HAP-1 (cell line): ENCODE measurements at places on chromosomes 1 and 21.

GRCh38 chr1:30872948-30873263 lies 35.7 kb downstream of the SDC3 start:
- no peak for DNase-seq

DNA sequence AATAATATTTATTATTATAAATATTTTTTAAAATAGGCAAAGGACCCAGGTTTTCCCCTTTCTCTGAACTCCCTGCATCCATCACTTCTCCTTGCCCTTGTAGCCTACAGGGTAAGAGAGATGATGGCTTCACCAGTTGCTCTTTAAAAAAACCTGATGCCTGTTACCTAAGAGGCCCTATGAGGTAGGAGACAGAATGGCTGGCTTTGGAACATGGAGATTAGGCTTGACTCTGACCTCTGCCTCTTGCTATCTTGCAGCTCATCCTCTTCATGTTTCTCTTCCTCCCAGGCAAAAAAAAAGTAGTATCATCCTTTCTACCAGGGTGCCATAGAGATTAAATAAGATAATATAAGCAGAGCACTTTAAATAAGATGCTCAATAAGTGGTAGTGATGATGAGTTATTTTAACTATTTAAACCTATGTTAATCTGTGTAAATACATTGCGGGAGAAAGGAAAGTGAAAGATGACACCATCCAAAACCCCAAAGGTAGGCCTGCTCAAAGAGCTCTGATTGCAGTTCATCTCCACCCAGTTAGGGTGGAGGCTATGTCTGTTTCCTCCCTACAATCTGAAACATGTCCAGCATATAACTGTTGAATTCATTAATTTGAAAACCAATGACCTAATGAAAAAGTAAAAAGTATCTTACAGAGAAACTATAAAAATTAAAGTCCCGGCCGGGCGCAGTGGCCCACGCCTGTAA lies 51.8 kb downstream of the RGS2 start:
- DNase-seq, result no peak

GRCh38 chr1:36835017-36835695 lies 199.2 kb downstream of the GRIK3 start:
- no peak for DNase-seq

GRCh38 chr1:40341491-40342380 lies 24.6 kb upstream of the COL9A2 start:
- DNase-seq, result no peak

DNA sequence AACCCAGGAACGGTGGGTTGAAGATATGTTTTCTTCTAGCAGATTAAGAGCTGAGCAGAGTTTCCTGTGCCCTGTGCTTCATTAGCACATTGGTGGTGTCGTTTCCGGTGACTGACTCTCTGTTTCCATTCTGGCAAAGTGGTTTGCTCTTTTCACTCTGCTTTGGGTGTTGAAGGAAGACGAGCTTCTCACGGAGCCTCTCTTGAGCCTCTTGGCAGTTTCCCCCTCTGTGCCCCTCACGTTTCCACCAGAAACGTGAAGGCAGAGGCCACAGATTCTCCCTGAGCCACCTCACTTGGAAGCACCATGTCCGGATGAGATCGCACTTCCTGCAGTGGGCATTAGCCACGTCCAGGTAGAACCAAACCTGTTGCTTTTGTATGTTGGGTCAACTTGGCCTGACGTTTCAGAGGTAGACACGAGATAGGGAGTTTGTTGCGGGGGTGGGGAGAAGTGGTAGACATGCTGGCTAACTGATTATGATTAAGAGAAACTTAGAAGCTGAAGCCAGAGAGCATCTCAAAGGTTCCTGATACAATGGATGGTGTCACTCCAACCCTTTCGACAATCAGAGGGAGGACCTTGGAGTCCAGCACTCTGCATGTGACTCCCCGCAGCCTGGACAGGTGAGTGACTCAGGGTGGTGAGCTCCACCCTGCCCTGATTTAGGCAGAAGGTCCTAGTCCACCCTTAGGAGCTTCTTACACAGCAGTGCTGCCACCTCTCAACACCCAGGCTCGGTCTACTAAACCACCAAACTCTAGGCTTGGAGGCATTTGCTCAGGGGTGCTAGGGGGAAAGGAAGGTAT lies at the start of gene LAX1:
Gene LAX1, plus strand, starts transcription at position 155 of the 809 bp plus-strand sequence. Its CDS starts 383 bp downstream, at position 538.
- no peak for DNase-seq

DNA sequence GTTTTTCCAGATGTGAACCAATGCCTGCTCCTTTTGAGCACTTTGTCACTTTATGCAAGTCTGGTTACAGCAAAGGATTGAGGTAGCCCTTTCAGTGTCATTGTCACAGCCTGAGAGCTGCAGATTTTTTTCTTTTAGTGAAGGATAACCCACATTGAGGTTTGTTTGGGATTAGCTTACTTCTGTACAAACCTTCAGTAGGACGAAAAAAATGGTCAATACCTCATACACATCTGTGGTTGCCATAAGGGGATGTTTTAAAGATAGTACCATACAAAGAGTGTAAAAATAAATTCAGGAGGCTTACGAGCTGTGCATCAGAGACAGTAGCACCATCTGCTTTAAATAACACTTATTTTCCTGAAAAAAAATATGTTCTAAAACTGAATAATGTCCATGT lies 566.0 kb downstream of the AJAP1 start:
- no peak for DNase-seq

DNA sequence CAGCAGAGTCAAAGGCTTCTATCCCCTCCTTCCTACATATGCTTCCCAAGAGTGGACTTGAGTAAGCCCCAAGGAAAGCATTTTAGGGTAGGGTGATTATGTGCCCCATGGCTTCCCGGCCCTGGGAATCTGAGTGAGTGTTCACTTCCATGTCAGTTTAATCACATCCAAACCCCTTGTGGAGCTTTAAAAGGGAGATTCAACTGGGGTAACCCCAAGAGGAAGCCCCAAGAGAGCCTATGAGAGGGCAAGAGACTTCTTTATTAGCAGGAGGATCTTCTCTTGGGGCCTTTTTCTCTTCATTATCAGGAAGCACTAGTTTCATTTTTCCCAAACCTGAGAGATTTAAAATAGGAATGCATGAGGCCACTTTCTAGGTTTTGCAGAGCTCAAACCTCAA lies 97.0 kb upstream of the IRF2BP2 start:
- no peak for DNase-seq

DNA sequence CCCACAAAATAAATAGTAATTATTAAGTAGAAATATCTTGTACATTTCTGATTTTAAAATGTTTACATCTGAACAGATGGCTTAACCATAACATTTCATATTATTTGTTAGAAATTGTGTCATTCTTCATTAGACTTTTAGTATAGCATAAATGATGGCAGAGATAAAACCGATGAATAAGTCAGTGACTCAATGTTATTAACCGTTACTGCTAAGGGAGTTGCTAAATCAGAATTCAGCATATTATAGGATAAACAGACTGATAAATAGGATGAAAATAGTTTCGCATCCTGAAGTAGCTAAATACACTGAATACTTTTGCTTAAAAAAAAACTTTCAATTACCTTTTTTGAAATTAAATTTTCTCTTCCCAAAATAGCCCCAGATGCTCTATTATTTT lies 610.6 kb upstream of the ZP4 start:
- no peak for DNase-seq

- DNase-seq, result peak; percentile 80
These were observed 242.3 kb downstream of the LMX1A start for GRCh38 chr1:165114022-165114888.

- DNase-seq, result no peak
These were observed 325.8 kb downstream of the SMYD3 start for GRCh38 chr1:246181241-246181640.

DNA sequence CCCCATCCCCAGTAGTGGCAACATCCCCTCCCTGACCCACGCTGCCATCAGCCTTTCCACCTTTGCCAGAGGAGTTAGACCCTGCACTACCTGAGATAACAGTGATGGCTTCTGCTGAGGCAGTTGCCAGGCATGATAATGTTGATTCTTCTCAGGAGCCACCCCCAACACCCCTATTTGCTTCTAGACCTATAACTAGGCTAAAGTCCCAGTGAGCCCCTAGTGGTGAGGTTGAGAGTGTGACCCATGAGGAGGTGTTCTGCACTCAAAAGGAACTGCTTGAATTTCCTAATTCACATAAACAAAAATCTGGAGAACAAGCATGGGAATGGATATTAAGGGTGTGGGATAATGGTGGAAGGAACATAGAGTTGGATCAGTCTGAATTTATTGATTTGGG lies 159.6 kb upstream of the COL11A1 start:
- DNase-seq, result no peak

DNA sequence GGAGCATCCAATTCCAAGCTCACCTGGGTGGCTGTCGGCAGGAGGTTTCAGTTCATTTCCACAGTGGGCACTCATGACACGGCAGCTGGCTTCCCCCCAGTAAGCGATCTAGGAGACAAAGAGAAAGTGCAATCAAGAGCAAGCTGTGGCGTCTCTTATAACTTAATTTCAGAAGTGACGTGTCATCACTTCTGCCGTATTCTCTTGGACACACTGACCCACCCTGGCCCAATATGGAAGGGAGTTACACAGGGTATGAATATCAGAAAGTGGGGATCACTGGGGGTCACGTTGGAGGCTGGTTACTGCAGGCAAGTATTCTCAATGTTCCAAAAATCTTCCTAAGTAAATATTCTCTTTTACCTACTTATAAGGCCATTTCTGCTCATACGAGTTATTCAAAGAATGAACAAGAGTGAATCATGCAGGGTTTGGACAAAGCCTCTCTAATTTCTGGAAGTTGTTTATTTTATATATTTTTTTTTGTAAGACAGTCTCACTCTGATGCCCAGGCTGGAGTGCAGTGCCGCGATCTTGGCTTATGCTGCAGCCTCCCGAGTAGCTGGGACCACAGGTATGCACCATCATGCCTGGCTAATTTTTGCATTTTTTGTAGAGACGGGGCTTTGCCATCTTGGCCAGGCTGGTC lies 46.5 kb upstream of the GREM2 start:
- no peak for DNase-seq

DNA sequence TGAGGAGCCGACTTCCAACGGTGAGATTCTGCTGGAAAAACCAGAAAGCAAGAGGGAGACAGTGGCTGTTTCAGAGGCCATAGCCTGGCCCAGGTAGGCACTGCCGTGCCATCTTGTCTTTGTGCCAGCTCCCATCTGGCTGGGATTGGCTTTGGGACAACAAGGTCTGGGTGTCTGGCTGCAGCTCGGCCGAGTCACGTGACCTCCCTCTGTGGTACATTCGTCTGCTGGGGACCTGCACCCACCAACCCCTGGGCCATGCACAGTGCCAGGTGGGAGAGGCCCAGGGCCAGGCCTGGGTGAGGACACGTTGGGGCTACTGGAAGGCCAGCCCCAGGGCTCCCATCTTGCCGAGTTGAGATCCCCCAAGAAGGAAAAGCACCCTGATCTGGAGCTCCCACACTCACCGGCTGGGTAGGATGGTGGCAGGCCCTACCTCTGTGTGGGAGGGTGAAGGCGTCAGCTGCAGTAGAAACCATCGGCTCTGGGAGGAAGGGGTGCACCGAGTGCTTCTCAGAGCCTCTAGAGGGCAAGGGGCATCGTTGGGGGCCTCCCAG lies 25.3 kb upstream of the TTC34 start:
- no peak for DNase-seq

DNA sequence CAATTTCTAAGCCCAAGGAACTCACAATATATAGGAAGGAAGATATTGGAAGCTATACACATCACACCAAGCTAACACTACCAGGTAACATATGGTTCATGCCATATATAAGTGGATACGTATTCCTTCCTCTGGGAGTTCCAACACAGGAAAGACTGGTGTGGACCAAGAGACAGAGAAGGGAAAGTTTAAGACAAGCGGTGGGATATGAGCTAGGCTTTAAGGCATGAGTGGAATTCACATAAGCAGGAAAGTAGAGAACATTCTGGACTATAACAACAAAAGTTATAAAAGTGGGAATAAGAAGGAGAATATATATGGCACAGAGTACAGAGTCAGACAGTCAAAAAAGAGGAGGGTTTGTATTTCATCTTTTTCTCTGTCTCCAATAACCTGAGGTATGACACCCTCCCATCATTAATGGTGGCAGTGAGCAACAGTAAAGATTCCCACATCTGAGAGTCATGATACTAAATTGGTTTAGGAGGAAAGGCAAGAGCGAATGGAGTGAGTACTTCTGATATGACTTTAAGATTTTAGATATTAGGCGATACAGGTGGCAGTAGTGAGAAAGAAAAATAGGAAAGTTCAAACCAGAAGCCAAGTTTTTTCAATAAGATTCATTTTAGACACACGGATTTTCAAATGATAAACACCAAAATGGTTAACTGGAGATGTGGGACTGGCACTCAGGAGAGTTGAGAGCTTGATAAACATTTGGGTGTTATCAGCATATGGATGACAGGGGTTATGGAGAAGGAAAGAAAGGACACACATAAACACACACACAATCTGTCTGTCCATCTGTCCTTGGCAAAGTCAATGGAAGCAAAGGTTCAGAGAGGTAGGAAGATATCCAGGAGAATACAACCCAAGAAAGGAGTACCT lies 87.4 kb upstream of the TTC39A start:
- no peak for DNase-seq

DNA sequence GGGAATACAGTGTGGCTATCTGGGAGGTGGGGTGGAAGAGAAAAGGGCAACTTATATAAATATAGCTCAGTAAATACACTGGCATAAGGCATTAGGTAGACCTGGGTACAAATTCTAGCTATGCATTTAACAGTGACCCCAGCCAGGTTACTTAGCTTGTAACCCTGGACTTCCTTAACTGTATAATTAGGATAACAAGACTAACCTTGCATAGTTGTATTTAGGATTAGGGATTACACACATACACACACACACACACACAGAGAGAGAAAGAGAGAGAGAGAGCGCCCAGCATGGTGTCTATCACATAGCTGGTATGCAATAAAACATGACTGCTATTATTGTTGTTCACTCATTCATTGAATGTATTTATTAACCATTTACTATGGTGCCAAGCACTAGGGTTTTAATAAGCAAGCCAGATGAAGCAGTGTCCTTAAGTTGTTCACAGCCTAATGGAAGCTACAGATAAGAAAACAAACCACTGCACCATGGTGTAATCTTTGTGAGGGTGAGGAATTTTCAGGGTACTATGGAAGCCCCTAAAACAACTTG lies 251.4 kb downstream of the ZNF648 start:
- DNase-seq, result no peak

- DNase-seq, result peak; percentile 46
These were observed 14.1 kb downstream of the TTC3 start for GRCh38 chr21:37087188-37087587.

GRCh38 chr1:162025541-162025940 lies 1.9 kb upstream of the OLFML2B start:
- no peak for DNase-seq

DNA sequence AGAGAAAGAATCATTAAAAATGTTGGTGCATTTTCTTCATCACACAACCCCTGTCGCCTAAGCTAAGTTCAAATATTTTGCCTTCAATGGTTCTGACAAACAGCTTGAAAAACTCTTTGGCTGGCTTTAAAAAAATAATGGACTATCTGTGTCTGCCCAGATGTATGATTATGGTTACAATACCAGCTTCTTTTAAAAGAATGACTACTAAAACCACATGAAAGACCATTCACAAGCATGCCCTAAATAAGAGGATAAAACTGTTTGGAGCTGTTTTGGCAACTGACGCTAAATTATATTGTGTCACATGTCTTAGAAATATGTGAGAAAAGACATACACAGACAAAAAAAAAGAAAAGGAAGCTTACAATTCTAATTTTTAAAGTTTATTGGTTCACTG lies 23.7 kb upstream of the PLPPR4 start:
- DNase-seq, result no peak

GRCh38 chr1:232538224-232538942 lies 91.5 kb downstream of the SIPA1L2 start:
- DNase-seq, result peak; percentile 40
